Activated T-helper 9 cell treated with anti-CD3 and anti-CD28 coated beads, Interleukin-2, amount 50 U/mL, for 16 hours (primary cell): ENCODE measurements at places on chromosomes 7 and 10.
A peak's percentile ranks its signal among the peaks of the same experiment; 100 is the strongest.

DNA sequence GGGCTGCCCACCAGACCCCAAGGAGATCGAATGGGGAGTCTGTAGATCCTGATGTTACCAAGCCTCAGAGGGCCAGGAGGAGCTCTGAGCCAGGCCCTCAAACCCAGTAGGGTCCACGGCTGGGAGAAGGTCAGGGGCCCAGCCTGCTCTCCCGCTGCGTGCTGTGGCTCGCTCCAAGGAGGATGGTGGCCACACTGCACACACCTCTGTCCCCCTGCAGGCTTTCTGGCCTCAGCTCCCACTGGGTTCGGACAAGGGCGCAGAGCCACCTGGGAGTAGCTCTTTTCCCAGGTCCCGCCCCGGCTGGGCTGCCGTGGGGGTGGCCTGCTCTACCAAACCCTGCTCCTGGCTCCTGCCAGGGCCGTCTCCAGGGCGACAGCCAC is 175.8 kb downstream of the ZNF248 start:
- DNase-seq, result no peak

GRCh38 chr7:123594813-123595241 is 6.8 kb upstream of the ASB15 start:
- DNase-seq, result no peak

DNA sequence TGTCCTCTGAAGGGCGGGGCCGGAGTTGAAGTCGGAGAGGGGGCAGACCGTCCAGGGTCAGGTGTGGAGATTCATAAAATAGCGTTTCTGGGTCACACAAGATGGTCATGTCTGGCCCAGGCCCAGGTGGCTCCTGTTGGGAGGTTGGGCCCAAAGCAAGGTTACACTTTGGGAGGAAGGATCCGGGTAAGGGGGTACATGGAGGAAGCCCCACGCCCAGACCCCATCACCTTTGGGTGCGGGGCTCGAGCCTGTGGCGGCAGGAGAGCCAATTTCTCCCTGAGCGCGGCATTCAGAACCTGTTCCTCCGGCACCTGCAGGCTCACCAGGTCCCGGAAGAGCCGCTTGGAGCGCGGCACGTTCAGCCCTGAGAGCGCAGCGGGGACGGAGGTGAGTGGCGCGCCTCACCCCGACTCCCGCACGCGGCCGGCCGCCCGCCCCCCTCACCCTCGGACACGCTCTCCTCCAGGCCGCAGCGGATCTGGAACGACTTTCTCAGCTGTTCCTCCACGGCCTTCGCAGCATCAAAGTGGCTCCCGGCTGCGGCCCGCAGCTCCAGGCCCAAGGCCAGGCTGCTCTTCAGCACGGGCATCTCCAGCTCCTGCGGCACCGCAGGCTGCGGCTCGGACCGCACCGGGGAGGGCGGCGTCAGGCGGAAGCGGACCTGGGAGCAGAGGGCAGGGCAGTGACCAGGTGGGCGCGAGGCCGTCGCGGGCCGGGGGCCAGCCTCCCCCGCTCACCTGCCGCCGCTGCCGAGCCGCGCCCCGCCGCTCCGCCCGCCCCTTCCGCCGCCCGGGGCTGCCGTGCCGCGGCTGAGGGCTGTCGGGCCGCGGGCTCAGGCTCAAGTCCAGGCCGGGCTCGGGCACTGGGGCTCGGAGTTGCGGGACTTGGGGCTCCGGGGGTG is 644 bp downstream of the PPP1R35 start:
- DNase-seq, result peak; percentile 28

- DNase-seq, result no peak
Observed at GRCh38 chr7:136698977-136699376, 169.5 kb upstream of the CHRM2 start.

GRCh38 chr10:16909961-16910792 is 93.0 kb upstream of the RSU1 start:
- no peak for DNase-seq

DNA sequence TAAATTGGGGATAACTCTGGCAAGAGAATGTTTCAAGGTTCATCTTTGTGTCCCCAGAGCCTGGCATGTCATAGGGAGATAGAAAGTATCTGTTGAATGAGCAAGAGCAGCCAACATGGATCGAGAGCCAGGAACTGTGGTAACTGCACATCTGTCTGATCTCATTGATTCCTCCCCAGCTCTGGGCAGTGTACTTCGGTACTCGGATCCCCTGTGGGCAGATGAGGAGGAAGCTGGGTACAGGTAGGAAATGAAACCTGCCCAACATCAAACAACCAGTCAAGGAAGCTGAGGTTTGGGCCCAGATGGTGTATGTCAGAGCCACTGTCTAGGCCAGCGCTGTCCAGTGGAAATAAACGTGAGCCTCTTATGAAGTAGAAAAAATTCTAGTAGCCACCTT is 76.4 kb downstream of the GRK5 start:
- DNase-seq, result no peak

GRCh38 chr7:98956937-98957336 is 78.6 kb downstream of the TRRAP start:
- no peak for DNase-seq

- DNase-seq, result no peak
Observed at GRCh38 chr10:3955955-3956617, 171.1 kb upstream of the KLF6 start.

DNA sequence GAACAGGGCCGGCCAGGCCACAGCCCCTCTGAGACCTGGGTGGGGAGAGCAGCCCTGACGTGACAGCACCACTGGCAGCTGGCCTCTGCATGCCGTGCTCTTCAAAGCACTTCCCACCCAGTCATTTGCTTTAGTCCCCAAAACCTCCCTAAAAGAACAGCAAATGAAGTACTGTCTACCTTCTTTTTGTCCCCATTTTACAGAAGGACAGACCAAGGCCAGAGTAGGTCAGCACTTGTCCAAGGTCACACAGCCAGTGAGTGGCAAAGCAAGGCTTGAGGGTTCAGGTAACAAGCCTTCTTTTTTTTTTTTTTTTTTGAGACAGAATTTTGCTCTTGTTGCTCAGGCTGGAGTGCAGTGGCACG is 15.1 kb downstream of the ATP6V1F start:
- no peak for DNase-seq

DNA sequence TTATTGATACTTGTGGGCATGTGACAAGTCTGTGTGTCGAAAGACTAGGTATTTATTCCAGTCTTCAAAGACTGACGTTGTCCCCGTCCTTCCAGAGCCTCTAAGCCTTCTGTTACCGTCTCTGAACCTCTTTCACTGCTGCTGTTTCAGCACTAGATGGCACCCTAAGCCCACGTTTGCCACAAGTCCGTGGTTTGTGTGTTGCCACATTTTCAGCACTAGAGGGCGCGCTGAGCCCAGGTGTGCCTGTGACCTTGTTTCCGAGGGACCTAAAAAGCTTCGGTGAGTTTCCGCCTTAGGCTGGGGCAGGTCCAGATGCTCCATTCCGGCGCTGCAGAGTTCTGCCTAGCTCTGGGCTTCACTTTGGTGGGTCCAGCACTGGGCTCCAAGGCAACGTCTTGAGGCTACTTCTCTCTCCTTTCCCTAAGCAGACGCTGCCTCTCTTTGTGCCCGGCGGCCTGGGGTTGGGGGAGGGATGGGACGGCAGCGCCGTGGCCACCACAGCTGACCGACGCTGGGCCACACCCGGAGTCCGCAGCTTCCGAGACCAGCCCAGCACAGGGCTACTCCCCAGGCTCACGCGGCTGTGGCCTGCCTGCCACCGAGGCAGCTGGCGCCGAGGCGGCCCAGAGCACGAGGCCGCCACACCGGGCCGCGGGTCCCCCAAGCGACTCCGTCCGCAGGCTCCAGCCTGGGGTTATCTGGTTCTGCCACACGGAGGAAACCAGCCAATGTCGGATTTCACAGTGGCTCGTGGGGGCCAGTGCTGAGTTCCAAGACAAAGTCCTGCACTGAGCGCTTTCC is 520.2 kb downstream of the REEP3 start:
- peak; percentile 67 for DNase-seq

DNA sequence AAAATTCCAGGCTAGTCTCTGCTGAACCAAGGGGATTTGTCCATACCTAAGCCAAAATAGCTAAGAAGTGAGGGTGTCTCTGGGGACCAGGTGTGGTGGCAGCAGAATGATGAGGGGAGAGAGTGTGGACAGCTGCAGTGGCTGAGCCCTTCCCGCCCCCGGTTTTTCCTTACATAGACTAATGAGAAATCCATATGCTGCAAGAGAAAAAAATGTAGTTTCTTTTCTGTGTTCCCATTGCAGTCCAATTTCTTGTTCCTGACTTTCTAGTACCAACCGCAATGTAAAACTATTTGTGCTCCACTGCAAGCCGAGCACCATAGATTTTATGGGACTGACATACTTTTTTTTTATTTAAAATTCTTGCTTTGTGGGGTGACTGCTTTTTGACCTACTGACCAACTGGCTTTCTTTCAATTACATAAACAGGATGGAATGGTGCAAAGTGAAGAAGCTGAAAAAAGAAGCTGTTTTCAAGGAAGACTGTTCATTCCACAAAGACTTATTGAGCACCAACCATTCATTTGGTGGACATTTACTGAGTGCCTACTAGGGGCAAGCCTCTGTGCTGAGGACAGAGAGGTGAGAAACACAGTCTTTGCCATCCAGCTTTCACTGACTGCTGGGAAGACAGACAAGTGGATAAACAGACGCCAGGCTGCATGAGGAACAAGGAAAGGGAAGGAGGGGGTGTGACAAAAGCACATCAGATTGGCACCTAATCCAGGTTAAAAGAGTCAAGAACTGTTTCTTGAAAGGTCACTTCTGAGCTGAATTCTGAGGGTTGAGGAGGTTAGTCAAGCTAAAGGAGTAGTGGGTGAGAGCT is 9.8 kb downstream of the CEP41 start:
- no peak for DNase-seq

DNA sequence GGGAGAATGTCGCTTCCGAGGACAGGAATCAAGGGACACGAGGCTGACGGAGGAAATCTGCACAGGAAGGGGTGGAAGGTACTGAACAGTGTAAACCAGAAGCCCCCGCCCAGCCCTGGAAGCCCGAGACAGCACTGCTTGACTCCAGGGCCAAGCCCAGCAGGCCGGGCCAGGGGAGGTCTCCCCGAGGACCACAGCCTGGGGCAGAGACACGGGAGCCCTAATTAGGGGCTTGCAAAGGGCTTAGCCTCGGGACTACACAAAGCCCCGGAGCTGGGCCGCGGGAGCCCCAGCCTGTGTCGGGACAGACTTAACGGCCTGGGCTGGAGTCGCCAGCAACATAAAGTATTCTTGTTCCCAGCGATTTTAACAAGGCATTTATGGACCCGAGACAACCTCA is 50.8 kb downstream of the OAT start:
- DNase-seq, result no peak

- DNase-seq, result no peak
Observed at GRCh38 chr10:84499846-84500245, 171.5 kb downstream of the CCSER2 start.

- no peak for DNase-seq
Observed at GRCh38 chr7:94298943-94299342, 95.8 kb upstream of the COL1A2 start.

- DNase-seq, result no peak
Observed at GRCh38 chr10:101716891-101717659, 22.1 kb upstream of the FBXW4 start.

DNA sequence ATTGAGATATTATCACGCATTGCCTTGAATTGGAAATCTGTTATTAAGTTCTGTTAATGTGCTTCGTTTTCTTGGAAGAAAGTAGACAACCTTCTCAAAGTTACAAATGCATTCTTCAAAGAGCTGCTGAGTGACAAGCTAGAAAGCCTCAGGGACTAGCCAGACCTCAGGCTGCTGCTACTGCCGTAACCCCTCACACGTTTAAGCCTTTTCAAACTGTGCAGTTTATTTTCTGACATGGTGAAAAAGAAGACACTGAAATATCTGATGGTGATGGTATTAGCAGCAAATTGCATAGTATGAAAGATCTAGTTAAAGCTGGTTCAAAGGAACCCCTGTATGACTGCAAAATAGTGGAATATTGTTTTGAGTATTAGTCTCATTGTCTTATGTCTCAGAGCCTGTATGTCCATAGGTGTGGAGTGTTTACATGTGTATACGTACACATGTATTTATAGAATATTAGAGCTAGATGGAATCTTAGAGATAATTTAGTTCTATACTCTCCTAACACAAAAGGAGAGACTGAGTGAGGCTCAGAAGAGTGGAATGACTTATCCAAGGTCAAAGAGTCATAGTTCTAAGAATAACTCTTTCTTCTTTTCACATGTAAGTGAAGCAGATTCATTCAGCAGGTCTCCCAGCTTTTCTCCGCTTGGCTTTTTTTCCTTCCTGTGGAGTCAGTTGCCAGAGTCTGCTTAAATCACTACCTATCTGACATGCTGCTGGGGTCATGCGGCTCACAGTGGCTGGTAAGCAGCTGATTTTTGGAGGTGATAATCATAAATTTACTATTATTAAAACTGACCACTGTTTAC is 431.9 kb downstream of the PLXDC2 start:
- DNase-seq, result no peak

- DNase-seq, result no peak
Observed at GRCh38 chr7:35900651-35901050, 99.8 kb downstream of the SEPTIN7 start.

GRCh38 chr10:75932921-75933320 is 501.5 kb downstream of the LRMDA start:
- no peak for DNase-seq

DNA sequence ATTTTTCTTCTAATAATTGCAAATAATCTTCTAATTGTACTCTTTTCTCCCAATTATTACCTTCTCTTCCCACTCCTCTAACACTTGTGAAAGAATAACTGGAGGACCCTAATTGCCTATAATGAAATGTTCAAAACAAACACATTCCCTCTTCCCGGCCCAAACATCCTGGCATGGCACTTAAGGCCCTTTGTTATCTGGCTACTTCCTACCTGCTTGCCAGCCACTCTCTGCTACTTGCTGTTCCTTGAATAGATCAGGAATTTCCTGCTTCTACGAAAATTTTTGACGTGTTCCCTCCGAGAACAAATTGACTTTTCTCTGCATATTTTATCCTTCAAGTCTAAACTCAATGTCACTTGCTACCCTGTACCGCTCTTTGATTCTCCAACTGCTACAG is 56.1 kb upstream of the NOBOX start:
- no peak for DNase-seq

DNA sequence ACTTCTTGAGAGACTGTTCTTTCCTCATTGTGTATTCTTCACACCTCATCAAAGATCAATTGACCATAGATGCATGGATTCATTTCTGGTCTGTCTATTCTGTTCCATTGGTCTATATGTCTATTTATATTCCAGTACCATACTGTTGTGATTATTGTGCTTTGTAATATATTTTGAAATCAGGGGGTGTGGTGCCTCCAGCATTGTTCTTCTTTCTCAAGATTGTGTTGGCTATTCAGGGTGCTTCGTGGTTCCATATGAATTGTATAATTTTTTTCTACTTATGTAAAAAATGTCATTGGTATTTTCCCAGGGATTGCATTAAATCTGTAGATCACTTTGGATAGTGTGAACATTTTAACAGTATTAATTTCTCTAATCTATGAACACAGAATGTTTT is 106.5 kb downstream of the EPC1 start:
- DNase-seq, result no peak
